ENCODE measurements at places on chromosomes 1 and 21.

DNA sequence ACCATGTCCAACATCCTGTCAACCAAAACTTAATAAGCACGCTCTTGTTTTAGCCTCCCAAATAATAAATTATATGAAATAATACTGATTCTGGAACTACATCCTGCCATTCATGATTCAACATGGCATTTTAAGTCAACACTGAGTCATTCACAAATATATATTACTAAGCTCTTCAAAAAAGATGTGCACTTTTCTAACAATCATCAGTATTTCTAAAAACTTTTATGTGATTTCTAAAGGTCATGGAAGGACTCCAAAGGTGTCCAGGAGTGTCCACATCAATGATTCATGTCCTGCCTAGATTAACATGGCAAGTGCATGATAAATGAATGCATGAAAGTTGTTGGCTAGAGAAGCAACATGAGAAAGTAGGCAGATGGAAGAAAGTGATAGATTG is 51.6 kb downstream of the NEGR1 start:
- DNase-seq: no peak

DNA sequence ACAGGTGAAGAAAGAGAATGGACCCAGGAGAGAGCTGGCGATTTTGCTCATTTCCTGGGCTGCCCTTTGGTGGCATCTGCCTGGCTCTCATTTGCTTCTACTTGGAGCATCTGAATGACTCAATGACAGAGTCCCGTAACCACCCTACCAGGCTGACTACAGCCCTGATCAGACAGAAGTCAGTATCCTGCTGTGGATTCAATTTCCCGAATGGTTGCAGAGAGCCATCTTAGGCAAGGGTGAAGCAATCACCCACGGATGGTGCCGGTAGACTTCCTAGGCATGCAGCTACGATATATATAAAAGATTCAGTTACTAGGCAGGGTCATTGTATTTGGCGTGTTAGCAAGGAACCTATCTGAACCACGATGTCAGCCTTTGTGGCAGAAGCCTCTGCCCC is 10.2 kb downstream of the AJAP1 start:
- DNase-seq: no peak

DNA sequence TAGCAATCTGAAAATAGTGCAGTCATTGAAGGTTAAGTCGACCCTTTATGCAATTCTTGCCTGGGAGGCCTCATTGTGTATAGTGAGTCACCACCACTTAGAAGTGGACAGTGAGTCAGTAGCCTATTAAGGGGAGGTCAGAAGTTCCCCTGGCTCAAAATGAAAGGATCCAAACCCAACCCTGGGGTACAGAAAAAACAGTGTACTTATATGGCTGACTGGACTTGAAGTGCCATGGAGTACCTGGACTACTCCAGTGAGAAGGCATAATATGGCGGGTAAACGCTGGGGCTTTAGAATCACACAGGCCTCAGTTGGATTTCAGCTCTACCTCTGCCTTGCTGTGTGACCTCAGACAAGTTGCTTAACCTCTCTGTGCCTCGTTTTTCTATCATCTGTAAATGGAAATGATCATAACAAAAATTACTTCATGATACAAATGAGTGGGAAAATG is 2.2 kb upstream of the BCL9 start:
- DNase-seq: no peak

DNA sequence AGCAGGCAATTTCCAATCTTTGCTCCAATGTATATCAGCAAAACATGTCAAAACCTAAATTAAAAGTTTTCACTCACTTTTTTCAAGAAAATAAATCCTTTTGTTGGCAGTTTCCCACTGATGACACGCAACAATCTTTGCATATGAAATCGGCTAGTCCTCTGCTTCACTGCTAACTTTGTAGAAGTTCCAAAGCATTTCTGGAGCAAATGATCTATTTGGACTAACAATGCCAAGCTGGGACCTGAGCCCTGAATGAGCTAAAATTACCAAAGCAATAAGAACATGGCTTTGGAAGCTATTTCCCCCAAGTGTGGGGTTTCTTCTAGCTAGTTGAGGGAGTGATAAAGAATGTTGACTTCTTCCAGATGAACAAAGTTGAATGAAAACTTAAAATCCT is 5.1 kb downstream of the BEND5 start:
- DNase-seq: no peak

GRCh38 chr1:54580856-54581550 is 33.0 kb downstream of the ACOT11 start:
- no peak for DNase-seq

DNA sequence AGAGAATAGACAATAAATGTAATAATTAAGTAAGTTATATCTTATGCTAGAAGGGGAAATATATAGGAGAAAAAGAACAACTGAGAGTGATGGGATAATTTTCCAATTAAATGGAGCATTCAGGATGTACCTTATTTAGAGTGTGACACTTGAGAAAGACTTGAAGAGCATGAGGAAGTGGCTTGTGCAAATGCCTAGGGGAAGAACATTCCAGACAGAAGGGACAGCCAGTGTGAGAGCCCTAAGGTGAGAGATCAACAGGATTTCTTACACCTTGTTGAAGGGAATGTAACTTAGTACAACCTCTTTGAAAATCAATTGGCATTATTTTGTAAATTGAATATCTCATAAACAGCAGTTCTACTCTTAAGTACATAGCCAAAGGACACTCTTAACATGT is 28.8 kb upstream of the TSPAN2 start:
- no peak for DNase-seq

DNA sequence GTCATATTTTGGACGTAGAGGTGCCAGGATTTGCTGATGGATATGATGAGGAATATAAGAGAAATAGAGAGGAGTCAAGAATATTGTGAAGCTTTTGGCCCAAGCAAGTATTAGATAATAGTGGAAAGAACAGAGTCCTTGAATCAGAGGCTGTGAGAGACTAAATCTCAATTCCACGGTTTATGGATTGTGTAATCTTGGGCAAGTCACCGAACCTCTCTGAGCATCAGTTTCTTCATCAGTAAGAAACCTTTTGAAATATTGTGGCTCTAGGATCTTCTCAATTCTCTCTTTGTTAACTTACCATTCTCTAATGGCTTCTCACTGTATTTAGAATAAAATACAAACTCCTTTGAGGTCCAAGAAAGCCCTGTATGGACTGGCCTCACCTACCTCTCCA is 77.6 kb downstream of the RPS6KA1 start:
- no peak for DNase-seq

DNA sequence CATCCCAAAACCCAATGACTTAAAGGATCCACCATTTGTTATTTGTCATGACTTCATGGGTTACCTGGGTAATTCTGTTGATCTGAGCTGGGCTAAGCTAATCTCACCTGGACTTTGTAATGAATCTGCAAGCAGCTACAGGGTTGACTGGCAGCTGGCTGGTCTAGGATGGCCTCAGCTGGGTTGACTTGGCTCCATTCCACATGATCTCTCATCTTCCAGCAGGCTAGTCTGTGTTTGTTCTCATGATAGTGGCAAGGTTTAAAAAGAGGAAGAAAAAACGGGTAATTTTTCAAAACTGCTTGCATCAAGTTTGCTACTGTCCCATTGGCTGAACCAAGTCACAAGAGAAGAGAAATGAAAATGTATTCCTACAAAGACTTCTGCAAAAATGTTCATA is 24.8 kb upstream of the ZMYM4 start:
- DNase-seq: no peak

DNA sequence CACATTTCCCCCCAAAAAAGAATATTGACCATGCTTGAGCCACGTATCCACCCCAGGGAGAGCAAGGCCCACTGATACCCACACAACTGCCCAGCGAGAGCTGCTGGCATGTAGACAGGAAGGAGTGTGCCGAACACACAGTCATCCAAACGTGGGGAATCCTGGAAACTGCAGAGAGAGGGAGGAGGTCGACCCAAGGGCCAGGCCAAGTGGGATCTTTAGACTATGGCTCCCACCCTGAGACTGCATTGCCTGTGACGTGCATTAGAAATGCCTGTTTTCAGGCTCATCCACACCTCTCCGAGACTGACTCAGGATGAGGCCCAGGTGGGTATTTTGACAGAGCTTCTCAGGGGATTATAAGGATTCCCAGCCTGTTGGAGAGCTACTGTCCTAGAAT is 25.9 kb downstream of the NIPAL3 start:
- DNase-seq: no peak

DNA sequence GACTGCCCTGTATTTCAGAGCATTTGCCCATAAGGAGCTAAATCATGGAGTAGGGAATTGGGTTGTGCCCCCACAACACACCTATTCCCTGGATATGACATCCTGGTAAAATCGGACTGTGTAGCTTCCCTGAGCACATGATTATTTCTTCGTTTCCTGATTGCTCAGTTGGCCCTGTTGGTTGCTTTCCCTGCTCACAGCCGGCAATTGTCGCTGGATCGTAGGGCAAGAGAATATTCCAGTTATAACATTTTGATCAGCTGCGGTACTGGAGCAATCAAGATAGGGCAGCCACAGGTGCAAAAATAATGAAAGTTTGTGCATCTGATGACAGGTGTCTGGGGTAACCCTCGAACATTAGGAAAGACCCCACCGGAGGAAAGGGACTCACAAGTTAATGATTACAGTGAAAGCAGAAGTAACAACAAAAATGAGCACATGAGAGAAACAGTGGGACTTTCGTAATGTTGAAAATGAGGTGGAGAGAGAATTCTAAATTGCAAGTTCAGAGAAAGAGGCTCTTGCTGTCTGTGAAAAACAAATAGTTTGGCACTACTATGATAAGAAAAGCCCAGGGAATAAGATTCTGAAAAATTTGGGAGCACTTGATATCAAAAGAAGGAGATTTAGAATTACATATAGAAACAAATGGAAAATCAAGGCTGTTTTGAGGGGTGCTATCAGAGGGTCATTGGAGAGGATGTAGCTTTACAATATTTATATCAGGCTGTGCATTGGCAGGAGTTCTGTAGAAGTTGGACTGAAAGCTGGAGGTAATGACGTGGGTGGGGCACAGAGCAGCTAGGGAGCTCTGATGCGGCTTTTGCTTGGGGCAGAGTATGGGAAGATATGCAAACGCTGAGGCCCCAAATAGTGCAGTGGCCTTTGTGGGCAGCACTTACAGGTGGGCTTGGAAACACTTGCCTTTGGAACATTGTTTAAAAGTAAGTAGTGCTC is at the start of gene MAB21L3:
Gene MAB21L3 (plus strand): TSS at position 833 of the 957 bp plus-strand sequence. CDS start 1,217 bp downstream, outside the sequence.
- DNase-seq: no peak

DNA sequence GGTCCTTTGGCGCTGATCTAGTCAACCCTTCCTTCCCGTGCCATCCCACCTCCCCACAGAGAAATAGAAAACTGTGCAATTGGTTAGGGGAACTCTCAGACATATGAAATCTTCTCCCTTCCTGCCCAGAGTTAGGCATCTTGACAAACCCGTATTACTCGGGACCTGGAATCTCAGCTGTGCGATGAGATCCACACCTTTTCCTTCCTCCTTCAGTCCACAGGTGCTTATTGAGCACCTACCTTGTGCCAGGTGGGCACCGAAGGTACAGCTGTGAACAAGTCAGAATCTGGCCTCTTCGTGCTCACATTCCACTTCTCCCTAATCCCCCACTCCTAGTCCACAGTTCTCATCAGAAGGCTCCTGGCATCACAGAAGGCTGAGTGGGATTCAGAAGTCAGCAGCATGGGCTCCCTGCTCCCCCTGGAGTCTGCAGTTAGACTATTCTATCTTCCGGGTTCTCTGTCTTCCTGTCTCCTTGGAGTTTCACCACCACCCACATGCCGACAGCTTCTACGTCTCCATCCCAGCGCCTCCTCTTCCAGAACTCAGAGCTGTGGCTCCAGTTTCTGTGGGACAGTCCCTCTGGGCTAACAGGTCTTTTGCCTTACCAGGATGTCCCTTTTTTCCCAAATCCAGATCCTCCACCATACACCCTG is 23.0 kb downstream of the KNCN start:
- DNase-seq: no peak

GRCh38 chr1:172500207-172500606 is 32.7 kb upstream of the SUCO start:
- DNase-seq: no peak

DNA sequence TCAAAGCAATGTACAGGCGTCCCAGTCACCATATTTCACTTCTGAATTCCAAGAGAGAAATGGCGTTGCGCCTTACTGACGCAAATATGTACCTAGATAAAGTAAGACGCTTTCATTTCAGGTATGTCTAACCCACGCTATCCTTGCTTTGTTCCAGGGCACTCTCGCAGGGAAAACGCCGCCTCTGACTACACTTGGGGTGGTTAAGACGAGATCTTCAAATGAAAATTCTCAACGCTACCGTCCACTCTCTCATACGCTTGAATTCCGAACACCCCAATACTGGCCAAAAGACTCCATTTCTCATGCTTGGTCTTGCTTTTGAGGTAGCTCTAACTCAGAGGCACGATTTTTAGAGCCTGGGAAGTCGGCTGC is 736 bp upstream of the ZMPSTE24 start:
- no peak for DNase-seq

- no peak for DNase-seq
Observed at GRCh38 chr1:244076740-244077139, 25.7 kb downstream of the ZBTB18 start.

DNA sequence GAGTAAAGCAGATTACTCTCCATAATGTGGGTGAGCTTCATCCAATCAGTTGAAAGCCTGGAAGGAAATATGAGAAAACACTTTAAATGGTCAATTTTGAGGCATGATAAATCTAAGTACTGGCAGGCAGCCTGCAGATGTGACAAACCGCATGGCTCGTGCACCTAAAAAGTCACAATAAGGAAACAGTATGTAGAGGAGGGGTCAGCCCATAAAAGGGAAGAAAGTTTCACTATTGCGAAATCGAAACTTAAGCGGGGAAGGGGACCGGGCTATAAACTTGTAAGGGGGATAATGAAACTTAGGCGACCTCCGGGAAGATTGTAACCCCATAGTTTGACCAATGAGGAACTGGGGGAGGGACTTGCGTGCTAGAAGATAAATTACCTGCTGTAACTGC is 109.8 kb downstream of the PLPPR4 start:
- DNase-seq: no peak

GRCh38 chr1:119549719-119550132 is 42.7 kb downstream of the HSD3B1 start:
- DNase-seq: peak; percentile 36

DNA sequence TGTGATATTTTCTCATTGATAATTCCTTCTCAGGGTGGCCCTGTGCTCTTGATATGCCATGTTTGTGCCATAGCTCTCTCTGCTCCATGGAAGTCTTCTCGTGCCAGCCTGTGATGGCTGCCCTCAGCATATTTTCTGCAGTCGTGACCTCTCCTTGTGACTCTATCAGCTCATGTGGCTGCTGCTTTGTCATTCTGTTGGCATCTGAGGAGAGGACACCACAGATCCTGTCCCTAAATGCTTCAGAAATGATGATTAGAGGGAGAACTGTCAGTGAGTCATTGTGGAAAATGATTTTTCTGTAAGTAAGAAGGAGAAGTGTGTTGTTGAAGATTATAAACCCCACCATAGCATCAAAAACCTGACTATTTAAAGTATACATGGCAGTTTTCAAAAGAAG is 286.0 kb downstream of the ADGRL2 start:
- no peak for DNase-seq

DNA sequence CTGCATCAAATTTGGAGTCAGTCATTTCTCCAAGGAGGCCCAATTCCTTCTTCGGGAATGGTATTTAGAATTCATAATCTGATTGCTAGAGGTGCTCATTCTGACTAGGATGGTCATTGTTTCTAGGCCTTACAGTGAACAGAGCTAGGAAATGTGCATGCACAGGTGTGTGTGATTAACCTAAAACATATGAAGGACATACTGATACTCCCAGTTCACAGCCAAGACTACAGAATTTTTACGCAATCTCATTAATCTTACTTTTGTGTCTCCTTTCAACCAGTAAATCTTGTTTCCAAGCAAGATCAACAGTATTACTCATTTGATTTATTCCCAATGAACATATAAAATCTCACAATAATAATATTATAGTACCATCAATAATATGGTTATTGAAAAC is 47.1 kb downstream of the NFASC start:
- DNase-seq: no peak

GRCh38 chr1:53014791-53015507 is 47.1 kb upstream of the PODN start:
- peak; percentile 94 for DNase-seq
